ENCODE measurements at places on chromosomes 6 and 20.

- DNase-seq: no peak
Measured at GRCh38 chr6:3723966-3724365, 27.5 kb downstream of the PXDC1 start.

- DNase-seq: no peak
Measured at GRCh38 chr20:44389871-44390270, 34.4 kb downstream of the HNF4A start.

- DNase-seq: no peak
Measured at GRCh38 chr20:32139947-32140346, 30.4 kb downstream of the TM9SF4 start.

DNA sequence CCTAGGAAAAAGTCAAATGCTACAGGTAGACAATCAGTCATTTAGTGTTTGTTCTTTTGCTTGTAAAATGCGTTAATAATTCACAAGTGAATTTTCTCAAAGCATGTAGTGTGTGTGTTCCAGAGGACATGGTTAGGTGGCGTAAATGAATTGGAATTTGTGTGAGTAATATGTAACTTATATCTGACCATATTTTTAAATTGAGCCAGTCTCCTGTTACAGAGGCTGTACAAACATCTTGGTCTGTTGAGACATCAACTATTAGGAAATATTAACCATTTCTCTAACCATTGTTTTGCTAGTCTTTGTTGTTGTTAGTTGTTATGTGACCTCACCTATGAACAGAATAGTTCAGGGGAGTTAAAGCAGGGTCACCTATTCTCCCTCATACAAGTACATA lies 22.7 kb downstream of the MCM8 start:
- DNase-seq: no peak

- DNase-seq: no peak
Measured at GRCh38 chr6:54981647-54982046, 135.1 kb downstream of the FAM83B start.

DNA sequence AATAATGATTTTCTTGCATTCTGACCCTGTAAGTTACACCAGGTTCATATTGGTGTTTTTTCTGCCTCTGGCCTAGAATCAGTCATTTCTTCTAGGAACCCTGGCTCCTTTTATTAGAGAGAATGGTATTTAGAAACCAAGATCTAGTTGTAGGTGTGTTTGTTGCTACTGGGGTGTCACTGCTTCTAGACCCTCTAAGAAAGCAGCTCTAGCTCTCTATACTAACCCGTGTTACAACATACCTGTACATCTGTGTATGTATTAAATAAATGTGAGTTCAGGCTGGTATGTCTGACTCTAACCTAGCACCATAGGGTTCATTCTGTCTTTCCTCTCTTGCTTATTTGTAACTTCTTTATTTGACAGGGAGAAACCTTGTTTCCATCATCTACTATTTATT lies 16.8 kb downstream of the SENP6 start:
- DNase-seq: no peak

- no peak for DNase-seq
Measured at GRCh38 chr6:21137700-21138335, 455.7 kb upstream of the SOX4 start.

GRCh38 chr20:57628047-57628961 lies 8.1 kb upstream of the ZBP1 start:
- DNase-seq: peak; percentile 7

- no peak for DNase-seq
Measured at GRCh38 chr6:28537509-28538140, 11.9 kb downstream of the GPX5 start.

DNA sequence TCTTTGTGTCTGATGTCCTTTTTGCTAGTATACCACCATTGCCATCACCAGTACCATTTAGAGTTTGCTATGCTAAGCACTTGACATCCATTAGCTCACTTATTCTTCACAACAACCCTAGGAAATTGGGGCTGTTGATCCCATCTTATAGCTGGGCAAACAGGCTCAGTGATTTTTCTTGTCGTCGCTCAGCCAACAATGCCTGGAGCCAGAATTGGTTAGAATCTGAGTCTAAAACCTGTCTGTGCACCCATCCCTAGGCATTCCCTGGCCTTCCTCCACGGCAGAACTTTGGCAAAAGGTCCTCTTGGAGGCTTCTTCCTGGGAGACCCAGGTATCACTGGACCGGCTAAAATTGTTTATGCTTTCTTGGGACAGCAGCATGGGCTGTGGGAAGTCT lies 20.9 kb downstream of the PHF20 start:
- no peak for DNase-seq

DNA sequence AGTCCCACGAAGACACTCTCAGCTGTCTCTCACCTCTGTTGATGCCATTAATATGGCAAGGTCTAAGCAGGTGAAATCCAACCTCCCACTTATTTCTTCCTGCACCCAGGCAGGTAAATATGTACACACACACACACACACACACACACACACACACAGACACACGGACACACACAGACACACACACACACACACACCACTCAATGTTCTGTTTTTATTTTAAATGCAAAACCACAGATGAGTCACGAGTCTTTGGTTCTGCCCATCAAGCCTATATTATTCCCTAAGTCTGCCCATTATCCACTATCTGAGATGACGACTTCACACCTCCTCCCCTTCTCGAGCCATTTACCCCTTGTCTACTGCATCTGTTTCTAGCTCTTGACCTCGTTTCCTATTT lies 344.7 kb downstream of the CDH26 start:
- no peak for DNase-seq

GRCh38 chr20:19976595-19977372 lies 40.4 kb upstream of the NAA20 start:
- peak; percentile 39 for DNase-seq

DNA sequence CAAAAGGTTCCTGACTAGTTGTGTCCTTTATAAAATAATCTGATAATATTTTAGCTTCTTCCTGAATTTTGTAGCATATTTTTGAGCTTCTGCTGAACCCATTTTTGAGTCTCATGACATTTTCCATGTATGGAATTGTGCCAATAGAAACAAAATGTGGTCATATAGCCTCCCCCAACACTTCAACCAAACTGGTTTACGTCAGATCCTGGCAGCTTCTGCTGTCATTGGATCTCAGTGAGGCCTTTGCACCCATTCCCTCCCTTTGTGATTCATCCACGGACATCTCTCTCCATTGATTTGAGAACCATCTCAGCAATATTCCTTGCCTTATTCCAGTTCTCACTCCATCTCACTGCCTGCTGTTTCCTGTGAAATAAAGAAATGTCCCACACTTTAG lies 166.0 kb upstream of the PROKR2 start:
- no peak for DNase-seq

DNA sequence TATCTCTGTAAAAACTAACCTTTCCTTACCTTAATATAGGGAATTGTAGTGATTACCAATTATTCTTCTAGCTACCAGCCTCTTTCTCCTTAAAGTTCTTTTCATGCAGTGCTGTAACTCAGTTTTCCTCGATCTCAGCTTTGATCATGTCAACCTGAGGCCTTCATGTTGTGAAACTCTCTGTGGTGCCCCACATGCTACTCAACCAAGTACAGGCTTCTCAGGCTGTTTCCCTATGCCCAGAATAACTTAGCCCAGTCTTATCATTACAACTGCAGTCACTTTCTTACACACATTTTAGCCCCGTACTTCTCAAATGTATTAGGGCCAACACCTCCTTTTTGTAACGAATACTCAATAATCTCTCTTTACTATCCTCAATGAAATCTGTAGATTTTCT lies 90.1 kb upstream of the SUPT3H start:
- no peak for DNase-seq

DNA sequence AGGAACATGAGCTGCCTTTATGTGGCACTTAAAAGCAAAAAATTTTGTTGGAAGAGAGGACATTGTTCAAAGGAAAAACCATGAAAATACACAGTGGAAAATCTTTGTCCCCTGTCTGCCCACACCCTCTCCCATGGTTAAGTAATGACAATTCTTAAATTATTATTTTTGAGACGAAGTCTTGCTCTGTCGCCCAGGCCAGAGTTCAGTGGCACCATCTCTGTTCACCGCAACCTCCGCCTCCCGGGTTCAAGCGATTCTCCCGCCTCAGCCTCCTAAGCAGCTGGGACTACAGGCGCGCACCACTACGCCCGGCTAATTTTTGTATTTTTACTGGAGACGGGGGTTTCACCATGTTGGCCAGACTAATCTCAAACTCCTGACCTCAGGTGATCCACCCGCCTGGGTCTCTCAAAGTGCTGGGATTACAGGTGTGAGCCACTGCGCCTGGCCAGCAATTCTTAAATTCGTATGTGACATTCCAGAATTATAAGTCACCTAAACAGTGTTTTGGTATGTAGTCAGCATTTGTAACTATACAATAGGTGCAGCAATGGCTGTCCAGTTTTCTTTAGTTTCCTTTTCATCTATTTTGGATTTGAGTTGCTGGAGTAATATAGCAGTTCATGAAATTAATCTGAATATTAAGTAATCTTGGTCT lies 636 bp upstream of the SSR1 start:
- DNase-seq: no peak

GRCh38 chr20:32087070-32087469 lies 22.4 kb upstream of the TM9SF4 start:
- no peak for DNase-seq

DNA sequence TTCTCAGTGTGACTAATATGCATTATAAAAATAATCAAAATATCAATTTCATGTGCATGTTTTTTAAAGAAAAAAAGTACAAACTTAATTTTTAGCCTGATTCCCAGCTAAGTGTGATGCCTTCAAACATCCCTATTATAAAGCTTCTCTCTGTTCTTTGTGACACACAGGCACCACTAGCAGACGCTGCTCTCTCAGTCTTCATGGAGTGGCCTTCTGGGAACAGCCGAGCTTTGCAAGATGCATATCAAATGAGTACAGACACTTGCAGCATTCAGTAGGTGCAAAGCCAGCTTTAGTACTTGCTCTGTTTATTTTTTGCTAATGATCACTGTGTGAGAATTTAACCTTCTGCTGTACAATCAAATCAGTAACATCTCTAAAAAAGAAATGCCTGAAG lies 340.0 kb downstream of the ADGRB3 start:
- peak; percentile 72 for DNase-seq

DNA sequence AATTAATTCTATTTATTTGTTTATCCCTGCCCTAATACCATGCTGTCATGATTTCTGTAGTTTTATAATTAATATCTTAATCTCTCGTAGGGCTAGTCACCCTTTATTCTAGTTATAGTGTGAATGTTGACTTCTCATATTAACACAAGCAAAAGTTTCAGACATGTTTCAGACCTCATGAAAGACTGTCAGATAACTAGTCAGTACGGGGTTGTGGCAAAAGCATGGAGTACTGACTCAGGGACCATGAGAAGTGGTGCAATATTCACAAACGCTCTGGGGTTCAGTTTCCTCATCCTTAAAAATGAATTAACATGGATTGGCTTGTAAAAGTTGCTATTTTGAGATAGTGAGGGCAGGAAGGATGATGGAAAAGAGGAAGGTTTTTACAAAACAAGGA lies 148.9 kb downstream of the TMEM200A start:
- no peak for DNase-seq

DNA sequence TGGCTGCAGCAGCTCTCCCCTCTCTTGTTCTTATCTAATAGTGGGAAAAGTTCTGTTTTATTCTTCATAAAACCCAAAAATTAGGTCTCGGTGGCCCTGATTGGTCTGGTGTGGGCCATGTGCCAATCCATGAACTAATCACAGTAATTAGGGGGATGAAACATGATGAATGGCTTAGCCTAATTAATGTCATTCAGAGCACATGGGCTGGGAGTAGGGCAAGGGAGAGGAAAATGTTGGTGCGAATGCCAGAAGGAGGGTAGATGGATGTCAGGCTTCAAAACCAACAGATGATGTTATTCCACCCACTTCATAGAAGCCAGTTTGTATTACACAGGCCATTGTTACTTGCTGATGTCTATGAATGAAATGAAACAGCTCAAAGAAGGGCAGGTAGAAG lies 46.5 kb downstream of the PLEKHG1 start:
- DNase-seq: no peak

GRCh38 chr6:157025437-157025836 lies 248.3 kb downstream of the ARID1B start:
- no peak for DNase-seq

DNA sequence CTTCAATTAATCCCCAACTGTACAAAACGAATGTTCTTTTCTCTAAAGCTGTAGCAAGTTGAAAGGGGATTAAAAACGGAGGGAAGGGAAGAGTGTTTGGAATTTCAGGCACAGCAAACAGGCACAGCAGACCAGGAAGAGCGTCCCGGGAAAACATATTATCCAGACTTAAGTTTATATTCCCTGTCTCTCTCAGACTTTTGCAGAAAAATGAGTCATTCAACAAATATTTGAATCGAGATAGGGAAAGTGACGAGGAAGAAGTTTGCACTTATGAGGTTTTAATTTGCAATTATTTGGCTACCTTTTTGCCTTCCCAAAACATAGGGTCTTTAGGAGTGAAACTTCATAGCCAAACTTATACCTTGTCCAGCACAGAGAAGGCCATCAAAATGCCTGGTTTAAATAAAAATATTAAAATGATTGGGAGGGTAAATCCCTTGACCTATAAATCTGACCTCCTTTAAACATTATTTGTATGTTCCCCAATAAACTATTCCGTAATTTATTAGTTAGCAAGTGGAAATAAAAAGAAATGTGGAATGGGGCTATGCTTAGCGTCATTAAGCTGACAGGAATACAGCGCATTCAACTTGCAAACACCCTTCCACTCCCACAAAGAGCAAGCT lies 16.0 kb downstream of the HFE start:
- DNase-seq: no peak

DNA sequence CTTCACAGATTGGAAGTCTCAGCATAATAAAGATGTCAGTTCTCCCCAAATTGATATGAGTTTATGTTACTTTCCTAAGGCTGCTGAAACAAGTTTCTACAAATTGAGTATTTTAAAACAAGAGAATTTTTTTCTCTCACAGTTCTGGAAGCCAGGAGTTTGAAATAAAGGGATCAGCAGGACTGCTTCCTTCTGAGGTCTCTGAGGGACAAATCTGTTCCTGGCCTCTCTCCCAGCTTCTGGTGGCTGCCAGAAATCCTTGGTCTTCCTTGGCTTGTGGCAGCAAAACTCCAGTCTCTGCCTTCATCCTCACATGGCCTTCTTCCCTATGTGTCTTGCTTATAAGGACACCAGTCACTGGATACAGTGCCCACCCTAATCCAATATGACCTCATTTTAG lies 136.1 kb downstream of the TFAP2A start:
- DNase-seq: no peak

- DNase-seq: no peak
Measured at GRCh38 chr6:152503546-152503945, 133.6 kb downstream of the SYNE1 start.

GRCh38 chr20:50464026-50464724 lies 46.0 kb upstream of the PTPN1 start:
- peak; percentile 54 for DNase-seq

Data from dorsolateral prefrontal cortex (tissue), 122 donors.